ENCODE measurements at places on chromosomes 7 and 10.

DNA sequence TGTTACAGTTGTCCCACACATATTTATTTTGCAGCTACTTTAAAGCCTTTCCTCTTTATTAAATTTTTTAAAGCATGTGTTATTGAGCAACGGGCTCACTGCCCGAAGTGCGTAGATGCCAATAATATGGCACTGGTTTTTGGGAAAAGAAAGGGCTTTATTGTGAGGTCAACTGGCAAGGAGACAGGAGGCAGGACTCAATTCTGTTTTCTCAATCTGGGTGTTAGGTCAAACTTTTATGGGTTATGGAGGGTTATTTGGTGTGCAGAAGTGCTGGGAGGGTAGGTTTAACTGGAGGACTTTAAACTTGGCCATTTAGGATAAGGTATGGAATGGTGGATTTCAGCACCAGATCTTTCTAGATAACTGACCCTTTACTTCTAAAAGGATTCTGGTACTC lies 183.6 kb downstream of the LRRC4 start:
- no peak for DNase-seq

GRCh38 chr7:115910541-115911164 lies 119.9 kb downstream of the TFEC start:
- DNase-seq: peak; percentile 41

- no peak for DNase-seq
Observed at GRCh38 chr10:133124357-133125211, 35.4 kb upstream of the KNDC1 start.

DNA sequence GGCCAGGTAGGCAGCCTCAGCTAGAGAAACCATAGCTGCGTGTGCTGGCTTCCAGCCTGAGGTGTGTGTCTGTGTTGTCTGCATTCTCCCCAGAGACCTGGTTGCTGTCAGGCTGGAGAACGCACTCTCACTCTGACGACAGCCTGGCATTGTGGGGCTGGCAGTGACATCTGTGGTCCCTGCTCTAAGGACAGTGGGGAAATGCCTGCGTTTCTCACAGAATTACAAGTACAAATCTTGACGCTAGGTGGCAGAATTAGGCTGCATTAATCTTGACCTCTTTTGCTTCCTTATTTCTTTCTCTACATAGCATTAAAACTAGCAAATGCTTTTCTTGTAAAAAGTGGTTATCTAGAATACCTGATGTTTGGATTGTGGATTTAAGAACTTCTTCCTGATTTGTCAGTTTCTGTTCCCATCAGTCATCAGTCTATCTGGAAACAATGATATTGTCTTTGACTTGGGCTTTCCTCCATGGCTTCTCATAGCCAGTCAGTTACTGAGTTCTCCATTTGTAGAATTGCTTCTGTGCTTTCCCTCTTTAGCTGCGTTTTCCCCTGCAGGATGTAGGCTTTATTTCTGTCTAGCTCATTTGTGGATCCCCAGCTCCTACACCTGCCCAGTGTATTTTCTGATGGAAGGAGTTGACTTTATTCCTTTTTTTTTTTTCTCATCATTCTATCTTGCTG lies 86.0 kb downstream of the FANK1 start:
- peak; percentile 79 for DNase-seq

GRCh38 chr10:2893158-2893845 lies 174.0 kb upstream of the PFKP start:
- peak; percentile 17 for DNase-seq

GRCh38 chr10:8392216-8392615 lies 337.7 kb downstream of the GATA3 start:
- DNase-seq: peak; percentile 60

DNA sequence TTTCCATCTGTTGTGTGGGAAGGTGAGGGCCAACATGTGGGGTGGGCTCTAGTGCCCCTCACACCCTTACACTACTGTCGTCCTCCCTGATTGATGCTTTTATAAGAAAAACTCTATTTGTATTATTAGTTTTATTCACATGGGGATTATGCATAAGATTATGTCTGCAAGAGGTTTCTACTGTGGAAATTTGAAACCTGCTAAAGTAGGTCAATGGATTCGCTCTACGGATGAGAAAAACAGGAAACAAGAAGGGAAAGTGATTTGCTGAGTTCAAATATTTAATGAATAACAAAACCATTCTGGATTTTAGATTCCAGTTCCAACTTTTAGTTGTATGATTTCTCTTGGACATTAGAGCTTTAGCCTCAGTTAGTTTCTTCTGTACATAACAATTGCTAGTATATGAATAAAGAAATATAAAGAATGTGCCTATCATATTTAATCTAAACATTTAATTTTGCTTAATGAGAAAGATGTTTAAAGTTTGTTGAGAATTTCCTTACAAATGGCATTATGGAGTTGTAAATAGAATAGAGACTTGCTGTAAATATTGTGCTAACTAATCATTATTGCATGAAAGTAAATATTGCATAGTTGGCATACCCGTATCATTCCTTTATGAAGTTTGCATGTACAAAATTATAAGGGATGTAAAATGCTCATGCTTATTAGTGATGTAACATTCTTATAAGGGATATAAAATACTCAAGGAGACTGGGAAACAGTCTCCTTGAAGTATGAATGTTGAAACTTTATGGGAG lies 193.8 kb downstream of the THSD7A start:
- DNase-seq: no peak

GRCh38 chr7:122543166-122543565 lies 155.8 kb downstream of the RNF133 start:
- no peak for DNase-seq

DNA sequence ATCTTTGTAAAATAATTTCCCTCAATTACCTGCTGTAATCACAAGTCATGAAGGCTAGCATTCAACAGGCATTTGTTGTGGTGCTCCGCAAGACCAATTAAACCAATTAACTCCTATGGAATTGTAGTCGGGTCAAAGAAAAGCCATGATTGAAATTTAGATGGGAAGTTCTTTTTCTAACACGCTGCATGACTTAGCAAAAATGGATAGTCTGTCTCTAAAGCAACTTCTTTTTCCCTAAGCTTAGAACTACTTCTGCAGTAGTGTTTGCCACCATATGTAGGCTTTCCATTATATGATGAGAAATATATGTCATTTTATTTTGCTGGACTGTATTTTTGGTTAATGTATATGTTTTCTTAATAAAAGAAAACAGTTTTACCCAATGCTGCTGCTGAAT lies 119.1 kb downstream of the TSPAN12 start:
- DNase-seq: no peak

DNA sequence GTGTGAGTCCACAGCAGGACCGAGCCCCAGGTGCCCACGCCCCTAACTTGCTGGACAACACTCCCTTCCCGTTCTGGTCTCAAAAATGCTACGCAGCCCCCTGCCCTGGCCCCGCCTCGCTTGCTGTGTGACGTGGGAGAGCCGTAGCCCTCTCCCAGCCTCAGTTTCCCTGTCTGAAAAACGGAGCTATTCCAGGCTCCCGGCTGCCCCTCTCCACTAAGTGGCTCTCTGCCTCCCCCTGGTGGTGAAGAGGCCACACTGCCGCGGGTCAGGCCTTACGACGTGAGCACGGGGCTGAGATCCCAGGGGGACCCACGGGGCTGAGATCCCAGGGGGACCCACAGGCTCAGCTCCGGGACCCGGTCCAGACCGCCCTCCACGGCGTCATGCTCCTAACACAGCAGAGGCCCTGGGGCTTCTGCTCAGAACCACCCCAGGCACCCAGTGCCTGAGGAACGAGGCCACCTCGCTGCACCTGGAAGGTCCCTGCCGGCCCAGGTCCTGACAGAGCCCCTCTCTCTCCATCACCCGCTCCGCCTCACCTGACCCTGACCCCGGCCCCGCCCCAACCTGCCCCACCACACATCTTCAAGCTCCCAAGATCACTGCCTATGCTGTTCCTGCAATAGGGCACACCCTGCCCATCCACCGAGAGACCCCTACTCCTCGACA lies 26.7 kb downstream of the MICALL2 start:
- peak; percentile 62 for DNase-seq

- DNase-seq: no peak
Observed at GRCh38 chr10:78964274-78964951, 104.4 kb upstream of the ZMIZ1 start.

GRCh38 chr7:106485031-106485551 lies 175.9 kb downstream of the CCDC71L start:
- DNase-seq: peak; percentile 88

DNA sequence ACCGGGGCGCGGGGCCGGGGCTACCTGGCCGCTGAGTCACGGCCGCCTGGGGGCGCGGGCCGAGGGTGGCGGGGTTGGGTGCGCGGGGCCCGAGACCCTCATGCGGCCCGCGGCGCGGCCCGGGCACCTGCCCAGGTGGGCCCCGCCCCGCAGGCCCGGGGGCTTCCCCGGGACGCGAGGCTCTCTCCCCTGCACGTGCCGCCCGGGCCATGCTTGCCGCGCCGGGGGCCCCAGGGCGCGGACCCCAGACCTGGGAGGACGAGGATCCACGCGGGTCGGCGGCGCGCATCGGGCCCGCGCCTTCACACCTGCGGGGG lies 402 bp downstream of the MAFK start:
- DNase-seq: no peak

DNA sequence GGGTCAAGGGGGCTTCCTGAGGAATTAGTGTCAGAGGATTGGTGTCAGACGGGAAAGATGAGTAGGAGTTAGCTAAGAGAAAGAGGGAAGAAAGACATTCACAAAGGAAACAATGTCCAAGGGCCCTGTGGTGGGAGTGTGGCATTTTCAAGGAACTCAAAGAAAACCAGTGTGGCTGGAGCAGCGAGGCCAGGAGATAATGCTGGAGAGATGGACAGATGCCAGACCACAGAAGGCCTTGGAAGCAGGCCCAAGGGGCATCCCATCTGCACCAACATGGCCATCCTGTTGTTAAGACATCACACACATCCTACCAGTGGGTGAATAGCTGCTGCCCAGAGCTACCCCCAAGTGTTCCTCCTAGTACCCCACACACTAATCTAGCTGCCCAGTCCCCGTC lies 36.1 kb upstream of the CUL1 start:
- no peak for DNase-seq

- DNase-seq: peak; percentile 56
Observed at GRCh38 chr7:98240961-98241673, 10.9 kb downstream of the TECPR1 start.

GRCh38 chr10:73889014-73889413 lies 14.7 kb upstream of the CAMK2G start:
- peak; percentile 98 for DNase-seq

GRCh38 chr7:137488038-137488437 lies 144.5 kb upstream of the PTN start:
- DNase-seq: peak; percentile 21

DNA sequence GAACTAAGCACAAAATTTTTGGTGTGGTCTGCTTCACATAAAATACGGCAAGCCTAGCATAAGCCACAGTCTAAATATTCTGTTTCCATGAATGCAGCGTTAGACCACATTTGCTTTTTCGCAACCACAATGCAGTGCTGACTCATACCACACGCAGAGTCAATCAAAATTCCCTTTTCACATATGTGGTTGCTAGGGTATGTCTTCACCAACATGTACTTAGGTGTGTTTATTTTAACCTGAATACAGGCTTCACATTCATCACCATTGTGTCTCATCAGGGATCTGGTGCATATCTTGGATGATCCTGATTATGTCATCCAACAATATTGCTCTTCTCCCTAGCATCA lies 90.8 kb downstream of the CHN2 start:
- DNase-seq: peak; percentile 88

DNA sequence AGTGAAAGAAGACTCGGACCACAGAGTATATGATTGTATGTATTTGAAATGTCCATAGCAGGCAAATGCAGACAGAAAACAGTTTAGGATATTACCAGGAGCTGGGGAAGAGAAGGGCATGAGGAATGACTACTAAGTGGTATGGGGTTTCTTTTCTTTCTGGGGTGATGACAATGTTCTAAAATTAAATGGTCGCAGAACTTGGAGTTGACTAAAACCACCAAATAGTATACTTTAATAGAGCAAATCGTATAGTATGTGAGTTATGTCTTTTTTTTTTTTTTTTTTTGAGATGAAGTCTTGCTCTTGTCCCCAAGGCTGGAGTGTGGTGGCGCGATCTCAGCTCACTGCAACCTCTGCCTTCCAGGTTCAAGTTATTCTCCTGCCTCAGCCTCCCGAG lies 34.6 kb downstream of the XRCC2 start:
- no peak for DNase-seq

GRCh38 chr7:94335586-94335985 lies 59.1 kb upstream of the COL1A2 start:
- peak; percentile 52 for DNase-seq

GRCh38 chr7:132138817-132139216 lies 437.5 kb downstream of the PLXNA4 start:
- DNase-seq: peak; percentile 36

DNA sequence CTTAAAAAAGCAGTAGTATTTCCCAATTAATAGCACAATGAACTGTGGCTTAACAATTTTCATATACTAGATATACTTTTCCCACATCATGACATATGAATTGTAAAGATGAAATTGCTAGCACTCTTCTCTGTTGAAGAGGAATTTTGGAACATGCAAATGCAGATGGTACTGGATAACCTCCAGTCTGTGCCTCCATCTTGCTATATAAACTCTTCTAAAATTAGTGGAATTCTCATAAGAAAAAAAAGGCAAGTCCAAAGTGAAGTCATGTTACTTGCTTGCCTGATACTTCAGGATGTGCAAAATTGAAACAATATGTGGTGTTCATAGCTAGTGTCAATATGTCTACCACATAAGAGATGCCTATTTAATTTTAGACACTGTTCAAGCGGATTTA lies 570.2 kb upstream of the POM121L12 start:
- DNase-seq: no peak

GRCh38 chr7:153005750-153006435 lies 246.3 kb downstream of the ACTR3B start:
- DNase-seq: no peak

DNA sequence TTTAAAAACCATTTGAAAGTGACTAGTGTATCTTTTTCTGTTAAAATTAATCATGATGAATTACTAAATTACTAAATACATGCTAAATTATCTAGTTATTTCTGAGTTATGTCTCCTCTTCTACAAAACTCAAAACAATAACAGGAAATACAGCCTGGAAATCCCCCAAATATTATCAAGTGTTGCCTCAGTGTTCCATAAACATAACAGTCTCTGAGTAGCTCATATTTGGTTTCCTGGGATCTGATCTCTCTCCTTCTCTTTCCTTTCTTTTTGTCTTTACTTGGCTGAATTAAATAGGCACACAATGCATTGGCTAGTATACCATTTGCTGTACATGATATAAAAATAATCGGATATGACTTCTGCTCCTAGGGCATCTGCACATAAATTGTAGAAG lies 277.6 kb upstream of the IGFBP3 start:
- DNase-seq: no peak

DNA sequence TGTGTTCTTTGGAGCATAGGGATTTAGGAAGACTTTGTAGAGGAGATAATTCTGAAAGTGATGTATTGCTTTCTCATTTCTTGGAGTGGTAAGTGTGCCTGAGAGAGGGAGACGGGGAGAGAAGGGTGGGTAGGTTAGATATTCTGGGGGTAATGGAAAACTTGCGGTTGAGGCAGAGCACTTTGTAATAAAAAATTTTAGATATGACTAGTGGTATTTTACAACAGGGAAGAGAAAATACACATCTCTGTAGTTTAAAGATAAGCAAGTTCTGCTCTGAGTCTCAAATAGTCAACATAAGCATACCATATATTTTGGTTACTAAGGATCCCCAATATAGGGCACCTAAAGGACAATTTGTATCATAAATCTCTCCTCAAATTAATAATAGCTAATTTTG lies 6.6 kb downstream of the VPS50 start:
- DNase-seq: no peak

- DNase-seq: peak; percentile 65
Observed at GRCh38 chr10:104336821-104337467, 1.3 kb downstream of the ITPRIP start.

All from GM23248 (cell line).